ENCODE measurements at places on chromosomes 1 and 21.

DNA sequence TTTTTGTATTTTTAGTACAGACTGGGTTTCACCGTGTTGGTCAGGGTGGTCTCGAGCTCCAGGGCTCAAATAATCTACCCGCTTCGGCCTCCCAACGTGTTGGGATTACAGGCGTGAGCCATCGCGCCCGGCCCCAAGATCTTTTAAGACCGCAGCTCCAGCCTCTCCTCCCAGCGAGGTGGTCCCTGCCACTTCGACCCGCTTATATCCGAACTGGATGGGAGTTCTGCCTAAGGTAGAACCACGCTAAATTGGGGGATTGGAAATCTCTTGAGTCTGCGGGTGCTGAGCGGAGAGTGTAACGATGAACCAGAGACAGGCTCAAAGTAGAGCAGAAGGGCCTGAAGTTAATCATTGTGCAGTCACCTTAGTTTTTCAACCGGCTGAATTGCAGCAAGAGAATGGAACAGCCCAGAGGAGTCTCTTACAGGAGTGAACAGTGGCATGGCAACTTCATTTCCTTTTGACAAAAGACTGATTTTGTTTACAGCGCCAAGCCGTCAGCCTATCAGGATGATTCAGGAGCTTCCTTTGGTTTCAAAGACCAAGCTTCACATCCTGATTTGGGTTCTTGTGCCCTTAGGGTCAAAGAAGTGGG, 726 bp upstream of the CYB5R1 start:
- no peak for DNase-seq

DNA sequence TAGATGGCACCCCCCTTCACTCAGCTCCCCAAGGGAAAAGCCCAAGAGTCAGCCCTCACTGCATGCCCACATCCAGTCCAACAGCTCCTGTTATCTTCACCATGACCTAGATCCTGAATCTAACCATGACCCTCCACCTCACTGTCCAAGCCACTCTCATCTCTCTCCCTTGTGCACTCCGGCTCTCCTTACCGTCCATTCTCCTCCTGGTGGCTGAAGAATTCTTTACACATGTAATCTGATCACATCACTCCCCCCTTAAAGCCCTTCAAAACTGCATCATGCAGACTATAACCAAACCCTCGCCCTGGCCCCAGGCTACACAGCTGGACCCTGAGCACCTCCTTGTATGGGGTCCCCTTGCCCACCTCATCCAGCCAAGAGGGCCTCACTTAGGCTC, 14.0 kb upstream of the PAQR7 start:
- no peak for DNase-seq

DNA sequence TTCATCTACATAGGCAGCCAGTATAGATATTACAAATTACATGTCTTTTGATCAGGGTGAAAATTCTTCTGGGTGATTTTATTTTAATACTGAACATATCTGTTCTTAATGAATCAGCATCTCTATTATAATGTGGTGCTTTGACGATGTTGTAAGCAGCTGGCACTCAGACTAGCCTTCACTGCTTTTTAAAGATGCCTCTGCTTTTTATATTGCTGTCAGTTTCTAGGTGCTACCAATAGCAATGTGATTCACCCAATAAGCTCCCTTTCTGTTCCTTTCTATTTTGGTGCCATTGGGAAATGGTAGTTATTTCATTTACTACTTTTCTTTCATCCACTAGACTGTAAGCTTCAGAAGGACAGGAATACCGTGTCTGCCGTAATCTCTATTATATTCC, 11.1 kb upstream of the ANGPTL1 start:
- DNase-seq = no peak

GRCh38 chr1:83849191-83850061, 149.5 kb downstream of the TTLL7 start:
- no peak for DNase-seq

GRCh38 chr1:156877433-156878170, 15.9 kb upstream of the PEAR1 start:
- no peak for DNase-seq

GRCh38 chr1:42961312-42962091, 2.8 kb upstream of the SLC2A1 start:
- DNase-seq = no peak
